ENCODE measurements at places on chromosomes 4 and X.

DNA sequence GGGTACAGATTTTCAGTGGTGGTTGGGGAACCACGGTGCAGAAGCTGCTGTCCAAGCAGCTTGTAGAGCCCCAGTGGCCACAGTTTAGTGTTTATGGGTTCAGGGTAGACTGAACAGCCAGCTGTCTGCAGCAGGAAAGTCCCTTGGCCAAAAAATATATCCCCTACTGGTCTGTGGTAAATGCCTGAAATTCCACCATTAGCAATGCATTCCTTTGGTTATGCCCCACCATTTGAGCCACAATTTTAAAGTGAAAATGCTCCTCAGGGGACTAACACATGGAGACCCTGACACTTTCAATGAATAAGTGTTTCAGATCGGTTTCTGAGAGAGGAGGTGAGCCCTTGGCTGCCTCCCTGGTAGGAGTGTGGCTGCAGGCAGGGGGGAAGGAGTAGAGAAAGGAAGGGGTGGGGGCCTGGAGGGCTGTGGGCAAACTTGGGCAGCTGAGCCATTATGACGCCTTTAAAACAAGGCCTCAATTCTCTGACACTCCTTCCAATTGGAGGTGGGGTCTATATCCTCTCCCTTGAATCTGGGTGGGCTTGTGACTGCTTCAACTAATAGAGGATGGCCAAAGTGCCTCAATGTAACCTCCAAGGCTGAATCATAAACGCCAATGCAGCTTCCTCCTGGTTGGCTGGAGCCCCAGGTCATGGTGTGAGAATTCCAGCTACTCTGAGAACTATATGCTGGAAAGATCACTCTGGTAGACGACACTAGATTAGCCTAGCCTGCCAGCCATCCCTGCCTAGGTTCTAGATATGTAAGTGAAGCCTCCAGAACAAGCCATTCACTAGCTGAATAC is 75.8 kb upstream of the ATP6AP2 start:
- no peak for DNase-seq

DNA sequence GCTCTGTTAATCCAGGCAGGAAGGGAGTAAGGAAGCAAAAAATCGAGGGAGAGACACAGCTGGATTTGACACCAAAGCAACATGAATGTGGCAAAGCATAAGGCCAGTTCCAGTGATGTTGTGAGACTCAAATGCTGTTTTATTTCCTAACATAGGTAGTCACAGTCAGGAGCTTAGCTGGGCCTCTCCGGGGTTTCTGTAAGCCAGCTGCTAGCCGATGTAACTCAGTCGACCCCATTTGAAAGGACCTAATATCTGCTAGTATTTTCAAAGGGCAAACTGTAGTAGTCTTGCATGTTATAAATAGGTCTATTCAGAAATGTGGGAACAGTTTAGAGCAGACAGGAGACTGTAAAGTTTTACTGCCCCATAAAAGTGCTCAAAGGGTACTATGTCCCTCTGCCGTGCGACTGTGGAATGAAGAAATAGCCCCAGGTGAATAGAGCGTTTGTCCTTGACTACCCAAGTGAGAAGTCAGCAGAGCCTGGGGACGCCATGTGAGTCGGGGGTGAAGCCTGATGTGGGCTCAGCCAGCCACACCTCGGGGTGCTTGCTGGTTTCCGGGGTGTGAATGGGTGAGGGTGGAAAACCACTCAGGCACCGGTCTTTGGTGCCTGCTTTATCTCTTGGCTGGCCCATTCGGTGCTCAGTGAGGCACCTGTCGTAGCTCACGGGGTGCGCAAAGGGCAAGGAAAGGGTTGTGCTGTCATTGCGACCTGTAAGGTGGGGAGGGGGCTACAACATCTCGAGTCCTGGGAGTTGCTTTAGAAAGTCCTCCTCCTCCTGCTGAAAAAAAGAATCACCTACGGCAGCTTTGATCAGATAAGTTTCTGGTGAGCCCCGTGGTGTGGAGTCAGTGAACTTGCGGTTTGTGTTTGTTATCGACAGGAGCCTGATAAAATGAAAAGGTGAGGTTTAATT is 745 bp downstream of the TRIM2 start:
- no peak for DNase-seq

DNA sequence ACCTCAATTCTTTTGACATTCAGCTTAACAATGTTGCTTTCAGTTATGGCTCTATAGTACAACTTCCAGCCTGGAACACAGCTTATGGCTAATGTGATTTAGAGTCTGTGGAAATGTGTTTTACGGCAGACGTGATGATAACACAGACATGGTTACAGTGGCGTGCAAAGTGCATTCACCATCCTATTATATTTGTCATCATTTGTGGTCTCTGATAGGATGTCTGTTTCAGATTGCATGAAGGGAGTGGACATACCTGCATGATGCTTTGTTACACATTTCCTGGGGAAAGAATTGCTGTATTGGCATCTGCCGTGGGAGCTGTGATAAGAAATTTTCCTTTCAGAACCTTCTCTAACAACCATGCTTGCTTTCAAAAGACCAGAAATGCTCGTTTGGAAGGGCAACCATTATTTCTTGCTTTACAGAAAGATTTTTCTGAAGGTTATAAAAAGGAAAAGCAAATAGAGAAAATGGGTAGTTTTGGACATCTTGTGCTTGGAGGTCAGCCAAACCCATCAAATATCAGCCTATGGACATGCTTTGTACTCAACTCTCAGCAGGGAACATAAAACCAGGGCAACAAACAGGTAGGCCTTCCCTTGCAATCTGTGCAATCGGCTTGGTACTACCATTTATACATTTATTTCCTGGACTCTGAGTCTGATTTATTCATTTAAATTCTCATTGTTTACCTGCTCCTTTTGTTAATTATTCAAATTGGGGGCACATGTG is 273.9 kb downstream of the TLL1 start:
- DNase-seq, result peak; percentile 38

- no peak for DNase-seq
These were observed 1.1 kb downstream of the PRAF2 start for GRCh38 chrX:49072712-49073095.

- DNase-seq, result peak; percentile 11
These were observed 138.9 kb upstream of the INPP4B start for GRCh38 chr4:142984871-142985585.

DNA sequence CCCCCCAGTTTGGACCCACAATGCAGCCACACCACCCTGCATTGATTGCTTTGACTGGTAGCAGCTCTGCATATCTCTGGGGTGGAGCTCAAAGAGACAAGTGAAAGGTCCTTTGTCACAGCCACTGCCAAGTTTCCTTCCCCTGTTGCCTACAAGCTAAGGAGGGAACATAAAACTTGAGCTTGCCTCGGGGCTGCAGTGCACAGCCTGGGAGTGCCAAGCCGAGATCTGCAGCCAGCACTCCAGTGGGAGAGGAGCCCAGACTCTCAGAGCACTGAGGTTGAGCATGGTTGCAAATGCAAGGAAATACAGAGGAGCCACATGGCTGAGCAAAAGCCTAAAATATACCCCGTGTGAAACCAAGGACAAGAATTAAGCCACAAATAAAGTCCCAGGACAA is 142.2 kb downstream of the DKK2 start:
- no peak for DNase-seq

GRCh38 chrX:77422891-77423648 is 24.1 kb upstream of the FGF16 start:
- DNase-seq, result no peak

DNA sequence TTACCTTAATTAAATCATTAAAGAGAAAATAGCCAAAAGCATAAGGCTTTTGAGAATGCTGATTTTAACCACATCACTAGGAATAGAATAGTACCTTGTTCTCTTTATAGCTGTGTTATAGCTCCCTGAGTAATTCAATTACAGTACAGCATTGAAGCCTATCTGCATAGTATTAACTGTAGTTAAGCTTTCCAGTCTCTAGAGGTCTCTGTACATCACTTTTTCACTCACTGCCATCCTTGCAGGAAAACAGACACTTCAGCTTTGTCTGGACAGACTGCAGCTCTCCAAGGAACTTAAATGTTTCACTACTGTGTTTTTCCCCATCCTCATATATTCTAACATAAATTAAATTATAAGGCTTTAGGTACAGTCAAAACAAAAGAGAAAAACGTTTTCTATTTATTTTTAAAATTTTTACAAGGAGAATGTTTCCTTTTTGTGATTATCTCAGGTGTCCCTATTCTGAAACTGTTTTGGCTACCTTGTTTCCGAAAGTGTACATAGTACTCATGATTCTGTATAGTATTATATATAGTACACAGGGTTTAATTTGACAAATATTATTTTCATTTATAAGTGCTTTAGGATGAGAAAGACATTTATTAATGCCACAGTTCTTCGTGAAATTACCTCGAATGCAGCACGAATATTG is 407.9 kb downstream of the PCDH18 start:
- peak; percentile 54 for DNase-seq

- peak; percentile 47 for DNase-seq
These were observed 2.5 kb downstream of the COQ2 start for GRCh38 chr4:83282049-83282535.

DNA sequence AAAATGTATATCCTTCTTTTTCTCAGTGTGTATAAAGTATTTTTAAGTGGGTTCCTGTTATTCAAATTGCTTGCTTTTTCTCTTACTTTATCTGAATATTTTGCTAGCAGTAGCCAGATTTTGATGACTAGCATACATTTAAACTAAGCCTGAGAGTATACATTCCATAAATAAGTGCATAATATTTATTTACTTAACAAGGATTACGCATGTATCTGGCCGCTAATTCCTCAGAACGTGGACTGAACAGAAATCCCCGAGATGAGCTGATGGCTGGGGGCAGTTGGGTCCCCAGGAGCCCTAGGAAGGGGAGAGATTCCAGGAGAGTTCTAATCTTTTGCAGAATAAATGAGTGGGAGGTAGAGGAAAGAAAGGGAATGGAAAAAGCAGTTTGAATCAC is 91.0 kb downstream of the PHOX2B start:
- no peak for DNase-seq

- no peak for DNase-seq
These were observed 222.3 kb upstream of the HDX start for GRCh38 chrX:84724576-84724975.

DNA sequence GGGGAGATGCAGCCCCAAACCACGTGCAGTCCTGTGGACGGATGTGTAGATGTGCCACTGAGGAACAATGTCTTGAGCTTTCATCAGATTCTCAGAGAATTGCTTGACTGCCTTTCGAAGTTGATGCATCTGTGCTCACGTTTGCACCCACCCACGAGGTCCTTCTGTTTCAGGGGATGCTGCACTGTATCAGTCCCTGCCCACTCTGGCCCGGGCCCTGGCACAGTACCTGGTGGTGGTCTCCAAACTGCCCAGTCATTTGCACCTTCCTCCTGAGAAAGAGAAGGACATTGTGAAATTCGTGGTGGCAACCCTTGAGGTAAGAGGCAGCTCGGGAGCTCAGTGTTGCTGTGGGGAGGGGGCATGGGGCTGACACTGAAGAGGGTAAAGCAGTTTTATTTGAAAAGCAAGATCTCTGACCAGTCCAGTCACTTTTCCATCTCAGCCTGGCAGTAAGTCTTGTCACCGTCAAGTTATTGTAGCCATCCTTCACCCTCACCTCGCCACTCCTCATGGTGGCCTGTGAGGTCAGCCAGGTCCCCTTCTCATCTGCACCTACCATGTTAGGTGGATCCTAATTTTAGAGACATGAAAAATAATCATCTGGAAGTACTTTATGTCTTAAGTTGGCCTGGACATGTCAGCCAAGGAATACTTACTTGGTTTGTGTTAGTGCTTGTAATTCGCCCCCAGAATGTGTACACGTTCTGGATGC is 36.4 kb upstream of the MSANTD1 start:
- no peak for DNase-seq

GRCh38 chrX:139801397-139801813 is 93.4 kb upstream of the MCF2 start:
- no peak for DNase-seq

DNA sequence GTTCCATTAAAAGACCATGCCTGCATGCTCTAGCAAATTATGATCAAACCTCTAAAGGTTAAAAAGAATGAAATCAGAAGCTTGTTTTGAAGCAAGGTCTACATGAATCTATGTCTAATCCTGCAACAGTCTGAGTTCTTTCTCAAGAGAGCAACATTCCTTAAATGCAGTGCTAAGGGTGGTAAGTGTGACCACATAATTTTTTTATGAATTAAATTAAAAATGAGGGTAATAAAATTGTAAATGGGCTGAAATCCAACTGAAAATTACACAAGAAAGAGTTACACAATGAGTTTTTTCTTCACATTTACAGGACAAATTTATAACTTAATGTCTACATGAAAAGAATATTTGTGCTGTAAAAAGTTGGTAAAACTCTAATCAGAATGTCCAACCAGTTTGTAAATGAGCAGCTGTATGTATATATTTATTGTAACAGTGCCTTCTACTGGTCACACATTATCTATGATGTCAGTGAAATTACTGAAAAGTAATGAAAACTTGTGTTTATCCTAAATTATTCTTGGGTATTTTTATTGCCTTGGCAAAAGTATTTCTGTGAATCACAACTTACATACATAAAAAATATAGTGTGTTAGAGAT is 336.3 kb upstream of the PITX2 start:
- DNase-seq, result peak; percentile 1

DNA sequence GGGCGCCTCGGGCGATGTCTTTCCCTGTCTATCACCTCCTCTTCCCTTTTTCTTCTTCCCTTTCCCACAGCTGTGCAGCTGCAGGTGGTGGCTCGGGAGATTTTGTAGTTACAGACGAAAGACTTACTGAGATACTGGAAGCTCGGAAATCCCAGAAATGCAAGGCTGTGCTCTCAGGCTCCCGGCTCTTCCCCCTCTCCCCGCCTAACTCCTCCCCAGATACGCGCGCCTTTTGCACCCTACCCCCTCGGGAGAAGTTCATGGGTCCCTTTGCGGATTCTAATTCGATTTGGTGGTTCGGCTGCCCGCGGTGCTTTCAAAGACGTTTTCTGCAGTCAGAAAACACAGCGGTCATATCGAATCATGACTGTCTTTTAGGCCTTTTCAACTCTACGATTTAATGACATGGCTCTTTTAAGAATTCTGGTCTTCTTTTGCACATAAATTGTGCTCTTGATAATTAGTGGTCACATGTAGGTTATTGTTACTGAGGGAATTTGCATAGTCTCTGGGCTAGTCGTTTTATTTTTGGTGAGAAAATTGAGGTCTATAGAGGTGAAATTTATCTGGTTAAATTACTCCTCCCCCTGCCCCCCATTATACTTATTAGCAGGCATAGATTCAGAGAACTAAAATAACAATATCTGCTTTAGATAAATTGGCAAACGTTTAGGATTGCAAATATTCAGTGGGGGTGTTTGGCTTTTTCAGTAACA is 1.6 kb downstream of the SEPTIN11 start:
- DNase-seq, result no peak

DNA sequence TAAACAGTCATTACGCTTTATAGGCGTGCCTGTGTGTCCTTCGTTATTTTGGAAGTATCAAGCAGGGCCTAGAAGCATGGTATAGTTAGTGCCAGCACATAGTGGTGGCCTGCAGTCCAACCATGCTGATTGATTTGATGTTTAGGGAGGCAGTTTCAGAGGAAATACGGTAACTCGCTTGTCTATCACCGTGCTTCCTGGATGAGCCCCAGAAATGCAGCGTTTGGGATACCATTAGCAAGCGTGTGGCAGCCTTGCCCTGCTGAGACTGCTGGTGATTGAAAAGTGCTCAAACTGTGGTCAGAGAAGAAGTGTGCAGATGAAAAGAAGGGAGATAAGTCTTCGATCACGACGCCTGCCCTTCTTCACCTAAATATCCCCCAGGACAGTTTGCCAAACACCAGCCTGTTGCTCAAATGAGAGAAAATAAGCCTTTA is 158.4 kb downstream of the CHIC2 start:
- DNase-seq, result no peak
